Lung (tissue), 17 donors: ENCODE measurements at places on chromosomes 11 and 22. TPM values are rescaled to one million over a fixed set of nuclear protein-coding genes. Genes with fewer than 3 reads are reported as not detected.

Gene FREY1
- total RNA-seq, result 0.51 TPM

GRCh38 chr11:70424765-70425344, 26.5 kb downstream of the CTTN start:
- no peak overlapping the region for H3K27ac ChIP-seq
- no peaks in the 10 kb centered on the region for H3K27me3 ChIP-seq
- H3K4me1 ChIP-seq, result no peaks in the 10 kb centered on the region
- H3K4me3 ChIP-seq, result no peak overlapping the region

GRCh38 chr11:64044730-64045393, 9.1 kb downstream of the FLRT1 start:
- no peaks in the 10 kb centered on the region for H3K36me3 ChIP-seq
- H3K4me3 ChIP-seq, result no peak overlapping the region
- no peaks in the 10 kb centered on the region for H3K27me3 ChIP-seq
- H3K4me1 ChIP-seq, result no peaks in the 10 kb centered on the region
- peak; percentile 38 for DNase-seq

DNA sequence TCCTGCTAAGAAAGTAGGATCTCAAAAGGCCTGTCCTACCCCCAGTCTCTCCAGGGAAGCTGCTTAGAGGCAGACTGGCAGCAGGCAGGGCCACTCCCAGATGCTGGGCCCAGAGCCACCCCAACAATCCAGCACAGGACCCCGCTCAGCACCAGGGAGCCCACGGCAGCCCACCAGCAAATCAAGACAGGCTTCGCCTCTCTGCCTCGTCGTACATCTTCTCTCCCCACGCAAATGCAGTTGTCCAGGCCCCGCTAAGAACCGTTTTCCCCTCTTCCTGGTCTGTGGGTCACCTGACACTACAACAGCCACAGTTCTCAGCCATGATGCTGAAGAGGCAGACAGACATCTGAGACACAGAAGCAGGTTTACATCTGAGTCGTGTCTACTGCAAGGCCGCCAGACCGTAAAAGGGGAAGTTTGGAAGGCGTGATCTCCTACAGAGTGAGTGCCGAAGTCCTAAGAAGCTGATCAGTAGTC, 51.1 kb downstream of the IGSF9B start:
- DNase-seq, result no peak
- no peak overlapping the region for H3K27ac ChIP-seq
- H3K36me3 ChIP-seq, result no peaks in the 10 kb centered on the region
- no peaks in the 10 kb centered on the region for H3K27me3 ChIP-seq
- no peaks in the 10 kb centered on the region for H3K4me1 ChIP-seq
